Stimulated activated CD8-positive, alpha-beta memory T cell treated with anti-CD3 and anti-CD28 coated beads, Interleukin-2, amount 100 ng/mL, for 48 hours (primary cell): ENCODE measurements at places on chromosomes 2 and 18.

DNA sequence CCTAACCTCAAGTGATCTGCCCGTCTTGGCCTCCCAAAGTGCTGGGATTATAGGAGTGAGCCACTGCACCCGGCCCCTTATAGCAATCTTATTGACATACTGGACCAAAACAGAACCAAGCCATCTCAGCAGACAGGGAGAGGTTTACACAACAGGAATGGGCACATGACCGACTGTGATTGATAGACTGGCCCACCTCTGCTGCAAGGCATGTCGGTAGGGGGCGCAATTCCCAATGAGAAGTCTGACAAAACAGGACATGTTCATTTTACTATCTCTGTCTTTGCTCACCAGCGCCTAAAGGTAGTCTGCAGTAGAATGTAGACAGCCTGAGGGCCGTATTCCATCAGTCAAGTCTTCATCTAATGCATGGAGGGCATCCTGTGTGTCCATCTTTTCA, 2.0 kb downstream of the LYPD6B start:
- peak; percentile 55 for DNase-seq

DNA sequence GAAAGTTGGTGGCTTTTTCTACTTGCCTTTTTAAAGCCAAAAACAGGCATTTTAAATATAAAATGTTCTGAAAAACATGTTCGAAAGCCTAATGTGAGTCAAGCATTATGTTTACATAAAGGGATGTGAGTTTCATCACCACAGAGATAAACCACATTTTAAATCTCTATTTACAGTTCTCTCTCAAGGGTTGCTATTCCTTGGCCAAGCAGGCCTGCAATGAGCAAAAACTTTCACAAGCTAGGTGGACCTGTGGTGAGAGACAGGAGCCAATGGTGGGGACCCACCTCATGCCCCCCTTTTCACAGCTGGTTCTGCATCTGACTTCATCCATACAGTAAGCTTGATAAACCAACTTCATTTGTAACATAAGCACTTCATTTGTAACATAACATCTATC, 65.1 kb downstream of the CUL3 start:
- peak; percentile 7 for DNase-seq

DNA sequence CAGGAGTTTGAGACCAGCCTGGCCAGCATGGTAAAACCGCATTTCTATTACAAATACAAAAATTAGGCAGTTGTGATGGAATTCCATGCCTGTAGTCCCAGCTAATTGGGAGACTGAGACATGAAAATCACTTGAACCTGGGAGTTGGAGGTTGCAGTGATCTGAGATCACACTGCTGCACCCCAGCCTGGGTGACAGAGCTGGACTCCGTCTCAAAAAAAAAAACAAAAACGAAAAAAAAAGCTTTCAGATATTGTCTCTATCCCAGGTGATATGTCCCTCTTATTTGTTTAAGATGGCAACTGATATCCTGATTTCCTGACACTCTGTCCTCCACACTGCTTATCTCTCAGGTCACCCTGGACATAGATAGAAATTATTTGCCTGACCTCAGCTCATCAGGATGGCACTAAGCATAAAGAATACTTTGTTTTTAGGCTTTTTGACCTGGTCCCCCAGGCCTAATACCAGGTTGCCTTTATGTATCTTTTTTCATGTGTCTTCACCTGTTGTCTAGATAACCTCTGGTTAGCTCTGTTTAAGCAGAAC, 295.2 kb upstream of the KCNJ3 start:
- no peak for DNase-seq

DNA sequence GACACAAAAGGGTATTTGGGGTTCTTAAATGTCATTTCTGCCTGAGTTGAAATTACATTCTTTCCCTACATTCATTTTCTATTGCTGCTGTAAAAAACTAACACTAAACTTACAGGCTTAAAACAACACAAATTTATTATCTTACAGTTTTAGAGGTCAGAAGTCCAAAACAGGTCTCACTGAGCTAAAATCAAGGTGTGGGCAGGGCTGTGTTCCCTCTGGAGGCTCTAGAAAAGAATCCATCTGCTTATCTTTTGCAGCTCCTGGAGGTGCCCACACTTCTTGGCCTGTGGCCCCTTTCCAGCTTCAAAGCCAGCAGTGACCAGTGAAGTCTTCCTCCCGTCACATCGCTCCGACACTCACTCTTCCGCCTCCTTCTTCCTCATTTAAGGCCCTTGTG, 23.2 kb upstream of the SLC1A4 start:
- DNase-seq = no peak

DNA sequence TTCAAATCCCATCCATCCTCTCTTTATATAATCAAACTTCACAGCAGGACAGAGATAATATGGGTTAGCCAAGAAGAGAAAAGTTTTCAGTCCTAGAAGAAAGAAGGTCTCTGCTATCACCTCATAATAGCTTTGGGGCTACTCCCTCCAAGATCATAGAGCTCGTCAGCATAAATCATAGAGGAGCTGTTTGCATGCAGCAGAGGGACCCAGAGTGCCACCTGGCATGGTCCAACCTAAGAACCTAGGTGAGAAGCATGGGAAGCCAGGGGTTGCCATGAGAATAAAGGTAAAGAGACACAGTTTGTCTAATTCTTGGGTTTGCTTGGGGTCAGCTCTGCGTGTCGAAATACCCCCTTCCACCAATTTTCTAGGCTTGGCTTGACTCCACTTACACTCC, 87.1 kb upstream of the CYP1B1 start:
- DNase-seq = no peak

DNA sequence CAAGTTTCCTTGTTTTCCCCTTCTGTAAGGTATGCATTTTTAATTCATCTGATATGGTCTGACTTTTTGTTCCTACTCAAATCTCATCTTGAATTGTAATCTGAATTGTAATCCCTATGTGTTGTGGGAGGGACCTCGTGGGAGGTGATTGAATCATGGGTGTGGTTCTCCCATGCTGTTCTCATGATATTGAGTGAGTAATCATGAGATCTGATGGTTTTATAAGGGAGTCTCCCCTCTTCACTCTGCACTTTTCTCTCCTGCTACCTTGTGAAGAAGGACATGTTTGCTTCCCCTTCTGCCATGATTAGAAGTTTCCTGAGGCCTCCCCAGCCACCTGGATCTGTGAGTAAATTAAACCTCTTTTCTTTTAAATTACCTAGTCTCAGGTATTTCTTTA, 476.1 kb downstream of the LPIN1 start:
- DNase-seq = no peak

GRCh38 chr2:181354626-181355025, 102.6 kb upstream of the ITGA4 start:
- no peak for DNase-seq

DNA sequence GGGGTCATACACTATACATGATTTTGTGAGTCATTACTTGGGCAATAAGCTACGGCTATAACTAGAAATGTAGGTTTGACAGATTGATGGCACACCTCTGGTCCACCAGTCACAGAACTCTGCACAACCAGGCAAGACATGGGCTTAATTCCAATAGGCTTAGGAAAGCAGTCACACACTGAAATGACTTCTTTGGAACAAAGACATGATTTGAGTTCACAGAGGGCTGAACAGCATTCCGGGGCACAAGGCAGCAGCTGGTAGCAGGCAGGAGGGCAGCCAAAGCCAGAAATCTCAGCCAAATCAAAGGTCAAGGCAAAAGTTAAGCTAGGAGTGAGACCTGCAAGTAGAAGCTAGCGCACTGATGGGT, 27.4 kb downstream of the FABP1 start:
- DNase-seq = no peak

GRCh38 chr18:48137374-48138081, 207.1 kb upstream of the SMAD2 start:
- DNase-seq = no peak

DNA sequence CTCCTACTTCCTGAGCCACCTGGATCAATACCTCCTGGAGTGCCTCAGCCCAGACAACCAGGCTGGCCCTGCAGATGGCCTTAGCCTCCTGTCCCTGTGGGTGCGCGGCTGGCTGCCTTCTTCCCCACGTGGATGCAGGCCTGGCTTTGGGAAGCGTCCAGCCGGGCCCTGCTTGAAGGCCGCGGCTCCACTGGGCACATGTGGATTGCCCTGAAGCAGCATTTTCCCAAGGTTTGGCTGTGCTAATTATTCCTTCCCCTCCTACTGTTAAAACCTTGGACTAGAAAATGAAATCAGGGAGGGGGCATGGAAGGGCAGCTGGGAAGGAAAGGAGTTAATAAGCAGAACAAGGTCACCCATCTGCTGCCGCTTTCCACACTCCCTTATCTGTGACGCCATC, 143.0 kb upstream of the GATA6 start:
- DNase-seq = no peak

GRCh38 chr2:167761465-167762136, 485.8 kb downstream of the STK39 start:
- no peak for DNase-seq

DNA sequence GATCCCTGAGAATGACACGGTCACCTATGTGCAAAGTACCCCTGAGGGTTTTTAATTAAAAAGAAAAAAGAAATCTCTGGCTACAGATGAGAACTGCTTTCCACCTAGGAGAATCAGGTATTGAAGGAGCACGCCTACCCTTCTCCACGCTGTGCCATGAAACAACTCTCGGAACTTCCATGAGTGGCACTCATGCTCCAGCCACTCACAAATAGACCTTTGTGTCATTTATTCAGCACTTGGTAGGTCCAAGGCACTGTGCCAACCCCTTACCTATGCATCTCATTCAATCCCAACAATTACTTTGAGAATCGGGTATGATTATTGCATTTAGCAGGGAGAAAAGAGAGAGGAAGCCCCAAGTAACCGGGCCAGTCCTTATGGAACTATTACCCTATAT, 44.9 kb upstream of the TTC39C start:
- DNase-seq = no peak

DNA sequence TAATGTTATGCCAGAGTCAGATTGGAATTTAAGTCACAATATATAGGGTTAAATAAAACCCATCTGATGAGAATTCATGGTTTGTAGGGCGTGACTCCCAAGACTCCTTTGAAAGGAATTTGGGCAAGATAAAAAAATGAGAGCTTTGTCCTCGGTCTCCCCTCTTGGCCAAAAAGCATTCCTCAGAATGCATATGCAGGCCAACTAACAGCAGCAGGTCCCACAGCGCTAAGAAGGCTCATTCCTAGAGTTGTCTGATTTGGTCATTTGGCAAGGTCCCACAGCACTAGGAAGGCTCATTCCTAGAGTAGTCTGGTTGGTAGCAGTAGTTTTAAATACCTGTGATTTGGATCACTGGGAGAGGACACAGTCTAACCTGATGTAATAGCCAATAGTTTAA, 106.3 kb upstream of the B3GNT2 start:
- no peak for DNase-seq

DNA sequence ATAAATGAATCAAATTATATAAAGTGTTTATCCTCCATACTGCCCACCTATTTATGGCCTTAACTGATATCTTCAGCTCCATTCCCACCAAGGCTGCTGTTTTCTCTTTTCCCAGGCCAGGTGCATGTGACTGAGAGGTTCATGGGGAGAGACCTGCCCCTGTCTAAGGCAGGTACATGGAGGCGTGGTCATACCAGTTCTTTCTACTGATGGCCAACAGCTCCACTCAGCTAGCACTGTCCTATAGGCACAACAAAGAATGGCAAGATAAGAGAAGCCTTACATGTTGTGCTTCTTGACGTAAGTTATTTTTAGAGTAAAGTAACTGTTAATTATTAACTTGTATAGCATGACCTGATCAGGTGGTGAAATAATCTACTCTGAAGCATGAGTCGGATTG, 16.8 kb downstream of the AKAIN1 start:
- DNase-seq = no peak
